HL-60 (cell line): ENCODE measurements at places on chromosomes 12 and 14.

GRCh38 chr14:68519671-68520187, 273.1 kb downstream of the ZFP36L1 start:
- no peak for DNase-seq

DNA sequence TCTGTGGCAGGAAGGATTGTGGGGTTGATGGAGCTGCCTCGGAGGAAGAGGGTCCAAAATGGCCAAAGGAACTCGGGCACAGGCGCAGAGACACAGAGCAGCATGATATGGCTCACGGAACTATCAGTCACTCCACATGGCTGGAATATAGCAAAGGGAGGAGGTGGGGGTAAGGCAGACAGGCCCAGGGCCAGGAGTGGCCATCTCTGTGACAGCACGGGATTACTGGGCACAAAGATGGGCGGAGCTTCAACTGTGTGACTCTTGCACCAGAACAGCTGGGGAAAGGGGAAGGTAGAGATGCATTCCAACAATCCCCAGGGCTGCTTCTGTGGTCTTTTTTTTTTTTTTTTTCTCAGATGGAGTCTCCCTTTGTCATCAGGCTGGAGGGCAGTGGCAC, 24.8 kb upstream of the EML1 start:
- DNase-seq, result no peak

- no peak for DNase-seq
These were observed 12.5 kb upstream of the IRF2BPL start for GRCh38 chr14:77040741-77041653.

- no peak for DNase-seq
These were observed 49.2 kb upstream of the BCAT1 start for GRCh38 chr12:24997970-24998582.

DNA sequence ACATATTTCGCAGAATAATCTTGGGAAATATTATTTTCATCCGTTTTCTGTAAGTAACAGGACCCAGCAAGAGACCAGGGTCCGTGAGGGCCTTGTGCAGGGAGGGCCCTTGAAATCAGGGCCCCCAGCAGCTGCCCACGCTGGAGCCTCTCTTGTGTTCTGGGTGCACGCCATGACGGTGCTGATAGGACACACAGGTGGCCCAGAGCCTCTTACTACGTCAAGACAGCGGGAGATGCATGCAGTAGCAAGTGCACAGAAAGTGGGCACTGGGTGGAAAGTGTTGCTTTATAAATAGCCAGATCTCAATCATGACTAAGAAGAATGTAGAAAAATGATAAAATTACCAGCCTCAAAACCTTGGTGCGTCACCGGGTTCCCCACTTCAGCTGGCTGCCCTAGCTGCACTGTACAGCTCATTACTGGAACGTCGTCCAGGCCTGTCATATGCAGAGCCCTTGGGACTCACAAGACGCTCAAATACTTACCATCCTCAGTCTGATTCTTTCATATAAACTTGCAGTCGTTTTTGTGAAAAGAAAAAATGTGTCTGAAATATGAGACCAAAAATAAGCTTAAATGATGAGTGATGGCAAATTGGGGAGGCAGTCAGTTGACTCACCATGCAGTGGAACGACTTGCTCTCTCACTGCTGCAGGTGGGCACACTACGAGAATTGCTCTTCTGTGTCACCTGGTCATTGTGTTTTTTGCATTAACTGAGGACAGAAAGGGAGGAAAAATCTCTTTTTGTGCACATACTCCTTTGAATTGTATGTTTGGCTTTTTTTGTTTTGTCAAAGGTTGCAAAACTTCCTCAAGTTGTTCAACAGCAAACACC, 68.2 kb downstream of the DDX51 start:
- no peak for DNase-seq

- no peak for DNase-seq
These were observed 7.3 kb upstream of the STX2 start for GRCh38 chr12:130846369-130846768.

GRCh38 chr12:85874031-85874461, at the start of gene NTS:
TSS of gene NTS (plus strand) at chr12:85874295. CDS start at chr12:85874404, 109 bp downstream.
- no peak for DNase-seq

DNA sequence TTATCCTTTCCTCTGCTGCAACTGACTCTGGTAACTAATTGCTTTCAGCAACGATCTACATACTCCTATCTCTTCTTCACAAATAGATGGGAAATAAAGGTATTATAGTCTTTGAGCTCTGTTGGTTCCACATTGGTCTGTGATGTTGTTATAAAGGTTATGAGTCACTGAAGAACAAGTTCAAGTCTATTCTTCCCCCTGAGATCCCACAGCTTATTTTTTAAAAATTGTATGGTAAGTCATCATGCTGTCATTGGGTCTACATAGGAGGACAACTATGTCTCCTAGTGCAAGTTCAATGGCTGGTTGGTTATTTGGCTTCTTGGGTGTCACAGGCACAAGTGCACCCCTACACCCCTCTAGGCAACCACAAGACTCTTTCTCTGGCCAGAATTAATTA, 49.6 kb upstream of the PTCSC3 start:
- no peak for DNase-seq

DNA sequence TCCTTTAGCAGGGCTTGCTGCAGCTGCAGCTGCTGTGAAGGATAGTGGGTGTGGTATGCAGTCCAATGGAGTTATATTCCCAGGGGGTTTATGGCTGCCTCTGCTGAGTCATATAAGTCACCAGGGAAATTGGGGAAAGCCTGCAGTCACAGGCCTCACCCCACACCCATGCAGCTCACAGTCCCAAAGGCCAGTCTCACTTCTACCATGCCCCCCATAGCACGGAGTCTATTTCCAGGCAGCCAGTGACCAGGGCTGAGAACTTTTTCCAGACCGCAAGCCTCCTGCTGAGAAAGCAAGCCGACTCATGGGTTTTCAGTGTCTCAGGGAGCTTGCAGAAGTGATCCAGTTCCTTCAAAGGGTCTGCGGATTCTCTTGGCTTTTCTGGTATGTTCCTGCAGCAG, 322.4 kb upstream of the CLEC14A start:
- no peak for DNase-seq
